AG04450 (cell line): ENCODE measurements at places on chromosomes 6 and 20.
A peak's percentile ranks its signal among the peaks of the same experiment; 100 is the strongest.

GRCh38 chr6:13427801-13428582 lies 59.4 kb downstream of the GFOD1 start:
- DNase-seq = no peak

GRCh38 chr20:57006411-57007170 lies 259.9 kb downstream of the BMP7 start:
- no peak for DNase-seq

- DNase-seq = no peak
Measured at GRCh38 chr20:25402583-25402982, 4.9 kb upstream of the GINS1 start.

- DNase-seq = no peak
Measured at GRCh38 chr6:54515013-54515412, 206.8 kb downstream of the TINAG start.

- no peak for DNase-seq
Measured at GRCh38 chr6:131065112-131065823, 2.2 kb upstream of the EPB41L2 start.

- no peak for DNase-seq
Measured at GRCh38 chr20:54385746-54386145, 89.6 kb upstream of the DOK5 start.

GRCh38 chr6:38216451-38216850 lies 396.9 kb downstream of the ZFAND3 start:
- no peak for DNase-seq

- DNase-seq = no peak
Measured at GRCh38 chr6:87027021-87027420, 67.9 kb downstream of the CGA start.

DNA sequence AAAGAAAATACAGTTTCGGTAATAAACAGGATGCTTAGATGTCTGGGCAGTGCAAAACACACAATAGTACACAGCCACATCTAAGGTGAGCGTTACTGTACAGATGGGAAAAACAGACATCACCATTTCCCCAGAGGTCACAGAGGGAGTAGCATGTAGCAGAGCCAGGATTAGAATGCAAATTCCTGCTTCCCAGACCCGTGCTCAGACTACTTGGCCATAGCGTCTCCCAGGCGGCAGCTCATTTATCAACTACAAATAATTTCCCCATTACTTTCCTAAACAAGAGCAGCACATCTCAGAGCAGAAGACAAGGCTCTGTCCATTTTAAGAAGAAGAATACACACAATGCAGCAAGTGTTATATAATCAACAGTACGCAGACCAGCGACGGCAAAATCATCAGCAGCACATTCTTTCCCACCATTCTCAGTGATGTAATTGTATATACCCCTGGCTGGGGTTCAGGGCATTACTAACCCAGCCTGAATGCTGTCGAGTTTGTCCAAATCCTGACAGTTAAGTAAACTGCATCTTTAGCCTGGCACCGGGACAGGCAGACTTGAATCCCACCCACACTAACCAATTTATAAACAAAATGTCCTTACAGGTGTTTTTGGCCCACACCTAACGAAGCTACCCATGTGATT lies 61.9 kb downstream of the CNKSR3 start:
- peak; percentile 86 for DNase-seq
